ENCODE measurements at places on chromosomes 1 and 21.

DNA sequence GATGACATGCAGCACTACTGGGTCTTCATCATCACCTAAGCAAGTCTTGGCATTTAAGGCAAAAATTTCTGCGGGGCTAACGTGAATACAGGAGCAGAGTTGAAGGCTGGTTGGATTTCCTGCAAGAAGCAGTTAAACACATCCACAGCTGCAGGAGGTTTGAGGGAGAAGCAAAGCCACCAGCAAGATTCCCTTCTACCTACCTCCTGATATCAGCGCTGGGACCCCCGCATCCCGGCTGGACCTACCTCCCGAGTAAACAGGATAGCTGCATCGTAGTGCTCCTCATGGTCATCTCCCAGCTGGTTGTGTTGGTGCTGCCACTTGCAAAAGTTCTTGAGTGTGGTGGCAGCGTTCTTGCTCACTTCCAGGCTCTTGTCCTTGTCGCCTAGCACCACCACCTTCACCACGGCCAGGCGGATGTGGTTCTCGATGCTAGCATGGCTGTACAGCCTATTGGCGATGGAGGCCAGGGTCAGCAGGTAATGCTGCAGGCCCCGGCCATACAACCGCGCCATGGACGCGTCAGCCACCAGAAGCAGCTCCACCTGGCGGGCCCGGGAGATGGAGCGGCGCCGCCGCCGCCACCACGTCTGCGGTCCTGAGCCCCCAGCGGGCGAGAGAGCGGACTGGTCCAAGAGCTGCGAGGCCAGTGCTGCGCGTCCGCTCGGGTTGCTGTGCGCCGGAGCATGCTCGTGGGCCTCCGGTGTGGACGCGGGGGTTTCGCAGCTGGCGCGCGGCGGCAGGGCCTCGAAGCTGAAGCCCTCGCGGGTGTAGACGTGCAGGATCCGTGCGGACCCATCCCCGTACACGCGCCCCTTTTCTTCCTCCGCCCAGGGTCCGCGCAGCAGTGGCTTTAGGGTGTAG lies 1.6 kb downstream of the ADAMTS5 start:
- no peak for DNase-seq

- DNase-seq, result no peak
Measured at GRCh38 chr1:221437926-221438325, 304.0 kb downstream of the DUSP10 start.

GRCh38 chr1:205962821-205963221 lies 19.6 kb upstream of the SLC26A9 start:
- DNase-seq, result no peak

DNA sequence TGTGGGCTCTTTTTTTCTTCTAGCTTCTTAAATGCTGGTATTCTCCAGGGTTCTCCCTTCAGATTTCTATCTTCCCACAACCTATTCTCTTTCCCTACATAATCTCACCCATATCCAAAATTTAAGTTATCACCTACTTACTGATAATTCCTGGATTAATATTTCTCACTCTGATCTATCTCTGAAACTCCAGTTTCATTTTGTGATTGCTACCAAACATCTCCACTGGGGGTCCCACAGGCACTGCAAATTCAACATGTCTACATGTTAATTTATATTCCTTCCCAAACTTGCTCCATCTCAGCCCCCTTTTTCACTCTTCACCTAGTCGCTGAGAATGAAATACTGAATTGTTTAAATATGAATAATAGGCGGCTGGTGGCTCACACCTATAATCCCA lies 9.9 kb upstream of the C1orf141 start:
- no peak for DNase-seq

DNA sequence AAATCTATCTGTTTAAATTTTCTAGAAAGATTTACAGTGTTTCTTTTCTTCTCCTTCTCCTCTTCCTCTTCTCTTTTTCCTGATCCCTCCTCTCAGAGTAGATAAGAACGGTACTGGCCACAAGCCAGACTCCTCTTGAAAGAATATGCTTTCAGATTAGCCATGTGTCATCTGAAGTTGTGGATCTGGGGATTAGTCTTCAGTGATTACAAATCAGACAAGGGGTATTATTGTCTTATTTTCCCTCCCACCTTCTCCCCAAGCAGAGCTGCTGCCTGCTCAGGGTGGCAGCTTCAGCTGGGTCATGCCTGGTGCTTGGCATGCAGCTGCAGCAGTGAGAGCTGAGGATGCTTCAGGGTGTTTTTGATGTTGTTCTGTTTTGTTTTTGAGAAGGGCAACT lies 42.7 kb downstream of the SGIP1 start:
- DNase-seq, result no peak
